ENCODE measurements at places on chromosomes 16 and 17.

DNA sequence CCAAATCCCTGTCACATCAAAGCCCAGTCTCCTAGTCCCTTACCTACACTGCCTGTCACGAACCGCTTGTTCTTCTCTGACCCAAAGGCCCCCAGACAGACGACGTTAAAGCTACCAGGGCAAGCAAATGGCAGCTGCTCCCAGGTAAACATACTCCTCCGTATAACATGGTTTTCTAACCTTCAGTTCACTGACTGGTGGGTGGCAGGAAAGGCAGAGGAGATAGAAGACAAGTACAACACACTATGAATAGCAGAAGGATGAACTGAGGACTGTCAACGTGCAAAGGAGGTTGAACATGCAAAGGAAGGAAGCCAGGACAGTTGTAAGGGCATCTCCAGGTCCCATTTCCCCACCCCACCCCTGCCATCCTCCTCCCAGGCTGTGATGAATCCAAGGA, 449.8 kb downstream of the SHISA9 start:
- no peak for DNase-seq

DNA sequence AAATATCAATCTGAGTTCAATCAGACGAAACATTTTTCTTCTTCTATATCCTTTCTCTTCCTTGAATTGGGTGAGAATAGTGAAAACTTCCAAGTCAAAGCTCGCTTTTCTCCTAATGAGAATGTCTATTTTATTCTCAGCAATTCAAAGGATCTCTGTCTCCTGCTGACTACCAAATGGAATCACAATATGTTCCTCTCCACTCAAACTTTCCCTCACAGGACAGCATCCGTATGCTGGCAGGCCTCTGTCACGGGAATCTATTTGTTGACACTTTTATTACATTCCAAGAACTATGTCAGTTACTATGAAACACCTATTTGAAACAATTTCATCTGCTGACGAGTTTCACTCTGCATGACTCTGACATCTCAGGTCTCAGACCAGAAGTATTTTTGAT, 1196.6 kb downstream of the CDH11 start:
- DNase-seq: no peak

- no peak for DNase-seq
Observed at GRCh38 chr16:71214746-71215381, 15.7 kb downstream of the HYDIN start.

GRCh38 chr17:74303305-74303704, 22.7 kb upstream of the KIF19 start:
- DNase-seq: no peak

DNA sequence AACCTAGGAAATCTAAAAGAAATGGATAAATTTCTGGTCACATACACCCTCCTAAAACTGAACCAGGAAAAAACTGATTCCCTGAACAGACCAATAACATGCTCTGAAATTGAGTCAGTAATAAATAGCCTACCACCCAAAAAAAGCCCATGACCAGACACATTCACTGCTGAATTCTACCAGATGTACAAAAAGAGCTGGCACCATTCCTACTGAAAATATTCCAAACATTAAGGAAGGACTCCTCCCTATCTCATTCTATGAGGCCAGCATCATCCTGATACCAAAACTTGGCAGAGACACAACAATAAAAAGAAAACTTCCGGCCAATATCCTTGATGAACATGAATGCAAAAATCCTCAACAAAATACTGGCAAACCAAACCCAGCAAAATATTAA, 52.9 kb downstream of the TTC19 start:
- DNase-seq: no peak

- DNase-seq: no peak
Observed at GRCh38 chr17:43570518-43570928, 24.4 kb upstream of the ETV4 start.

DNA sequence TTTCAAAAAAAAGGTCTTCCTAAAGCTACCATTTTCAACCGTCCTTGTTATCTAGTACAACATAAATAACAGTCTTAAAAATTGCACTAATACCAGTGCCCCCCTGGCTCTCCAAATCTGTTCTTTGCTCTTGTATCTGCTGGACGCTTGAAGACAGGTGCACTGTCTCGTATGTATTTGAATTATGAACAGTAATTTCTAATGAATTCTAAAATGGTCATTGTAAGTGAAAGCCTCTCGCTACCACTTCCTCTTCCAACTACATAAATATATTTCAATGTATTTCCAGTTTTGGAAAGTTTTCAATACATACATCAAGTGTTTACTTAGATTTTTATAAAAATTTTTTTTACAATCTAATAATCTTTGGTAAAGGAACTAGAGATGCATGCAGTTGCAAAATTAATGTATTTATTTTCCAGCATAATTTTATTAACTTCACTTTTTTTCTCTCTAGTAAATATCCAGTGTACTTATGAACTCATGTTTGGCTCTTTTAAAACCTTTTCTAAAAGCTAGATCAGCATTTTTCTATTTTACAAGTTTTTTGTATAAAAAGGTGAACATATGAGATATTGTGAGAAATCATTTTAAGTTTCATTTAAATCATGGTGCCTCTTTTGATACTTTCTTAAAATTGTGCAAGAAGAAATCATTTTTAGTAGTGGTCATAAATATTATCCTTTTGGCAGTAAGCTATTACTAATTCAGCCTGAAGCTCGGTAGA, 31.0 kb downstream of the ERCC4 start:
- DNase-seq: no peak

- DNase-seq: no peak
Observed at GRCh38 chr17:28385037-28385400, 13.5 kb downstream of the SARM1 start.

DNA sequence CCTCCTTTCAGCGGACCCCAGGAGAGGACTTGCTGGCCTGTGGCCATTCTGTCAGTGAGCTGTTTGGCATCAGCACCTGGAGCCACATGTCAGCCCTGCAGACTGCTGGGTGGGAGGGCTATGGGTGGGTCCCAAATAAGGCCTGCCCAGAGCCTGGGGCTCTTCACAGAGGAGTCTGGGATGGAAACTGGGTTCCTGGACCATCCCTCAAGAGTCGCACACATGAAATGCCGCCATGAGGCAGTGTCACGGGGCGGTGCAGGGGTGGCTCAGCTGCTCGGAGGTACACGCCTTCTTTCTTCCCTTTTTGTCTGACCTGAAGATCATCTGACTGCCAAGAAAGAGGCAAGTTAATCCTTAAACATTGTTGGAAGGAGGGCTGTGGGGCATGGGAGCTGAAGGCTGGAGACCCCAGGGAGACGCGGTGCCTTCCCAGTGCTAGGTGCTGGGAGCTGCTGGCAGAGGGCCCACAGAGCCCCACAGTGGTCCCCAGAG, 14.8 kb downstream of the MPRIP start:
- no peak for DNase-seq

DNA sequence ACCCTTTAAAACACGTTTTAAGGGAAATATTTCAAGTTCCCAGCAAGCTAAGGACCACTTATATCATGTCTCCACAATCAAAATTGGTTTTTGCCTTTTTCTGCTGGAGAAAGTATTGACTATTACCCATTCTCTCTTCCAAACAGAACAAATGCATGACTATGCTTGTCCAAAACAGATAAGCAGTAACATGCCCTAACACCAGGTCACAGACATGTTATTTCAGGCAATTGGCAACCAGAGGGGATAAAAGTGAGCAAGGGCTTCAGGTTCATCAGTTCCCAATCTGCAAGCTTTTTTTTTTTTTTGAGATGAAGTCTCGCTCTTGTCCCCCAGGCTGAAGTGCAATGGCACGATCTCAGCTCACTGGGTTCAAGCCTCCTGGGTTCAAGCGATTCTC, 15.0 kb downstream of the SKA2 start:
- DNase-seq: no peak

- no peak for DNase-seq
Observed at GRCh38 chr17:71237903-71238538, 882.8 kb upstream of the SOX9 start.

- DNase-seq: no peak
Observed at GRCh38 chr17:57296231-57296630, 39.9 kb downstream of the MSI2 start.

GRCh38 chr17:71024172-71024571, 854.8 kb downstream of the KCNJ2 start:
- DNase-seq: no peak

DNA sequence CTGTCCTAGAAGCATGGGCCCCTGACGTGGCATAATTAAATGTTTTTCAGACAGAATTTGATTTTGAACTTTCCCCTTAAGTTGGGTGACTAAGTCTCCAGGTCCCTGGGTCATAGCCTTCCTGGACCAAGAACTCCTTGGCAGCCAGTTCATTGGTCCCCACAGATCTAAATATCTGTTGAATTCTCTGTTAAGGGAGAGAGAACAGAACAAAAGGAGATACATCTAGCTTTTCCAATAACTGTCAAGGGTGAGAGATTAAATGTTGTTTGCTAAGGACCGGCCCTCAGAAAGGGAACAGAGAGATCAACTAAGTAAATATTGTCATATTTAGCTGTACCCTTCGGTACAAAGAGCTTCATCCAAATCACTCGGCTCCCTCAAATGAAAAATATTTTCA, 78.2 kb upstream of the NOL11 start:
- DNase-seq: no peak

DNA sequence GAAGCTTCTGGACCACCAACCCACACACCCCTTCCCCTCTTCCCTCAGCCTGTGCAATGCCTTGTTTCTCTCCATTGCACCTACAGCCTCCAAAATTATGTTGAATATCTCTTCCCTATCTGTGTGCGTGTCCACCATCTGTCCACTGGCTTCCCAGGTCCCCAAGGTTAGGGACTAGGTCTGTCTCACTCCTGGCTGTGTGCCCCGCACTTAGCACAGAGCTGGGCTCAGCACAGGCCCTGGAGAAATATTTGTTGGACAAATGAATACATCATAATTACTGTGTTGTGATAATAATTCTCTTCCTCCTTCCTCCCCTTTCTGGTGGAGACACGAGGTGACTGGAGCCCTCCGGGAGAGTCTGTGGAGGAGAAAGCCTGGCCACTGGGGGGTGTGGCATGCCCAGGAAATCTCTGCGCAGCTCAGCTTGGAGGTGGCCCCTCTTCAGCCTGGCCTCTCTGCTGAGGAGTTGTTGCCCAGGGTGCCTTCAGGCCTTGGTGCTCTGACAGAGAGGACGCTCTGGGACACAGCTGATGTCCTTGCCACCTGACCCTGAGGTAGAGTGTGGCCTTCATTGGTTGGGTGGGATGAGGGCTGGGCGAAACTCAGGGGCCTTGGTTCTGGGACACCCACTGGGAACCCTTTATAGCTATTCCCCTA, 3.3 kb upstream of the BRD7 start:
- DNase-seq: no peak

DNA sequence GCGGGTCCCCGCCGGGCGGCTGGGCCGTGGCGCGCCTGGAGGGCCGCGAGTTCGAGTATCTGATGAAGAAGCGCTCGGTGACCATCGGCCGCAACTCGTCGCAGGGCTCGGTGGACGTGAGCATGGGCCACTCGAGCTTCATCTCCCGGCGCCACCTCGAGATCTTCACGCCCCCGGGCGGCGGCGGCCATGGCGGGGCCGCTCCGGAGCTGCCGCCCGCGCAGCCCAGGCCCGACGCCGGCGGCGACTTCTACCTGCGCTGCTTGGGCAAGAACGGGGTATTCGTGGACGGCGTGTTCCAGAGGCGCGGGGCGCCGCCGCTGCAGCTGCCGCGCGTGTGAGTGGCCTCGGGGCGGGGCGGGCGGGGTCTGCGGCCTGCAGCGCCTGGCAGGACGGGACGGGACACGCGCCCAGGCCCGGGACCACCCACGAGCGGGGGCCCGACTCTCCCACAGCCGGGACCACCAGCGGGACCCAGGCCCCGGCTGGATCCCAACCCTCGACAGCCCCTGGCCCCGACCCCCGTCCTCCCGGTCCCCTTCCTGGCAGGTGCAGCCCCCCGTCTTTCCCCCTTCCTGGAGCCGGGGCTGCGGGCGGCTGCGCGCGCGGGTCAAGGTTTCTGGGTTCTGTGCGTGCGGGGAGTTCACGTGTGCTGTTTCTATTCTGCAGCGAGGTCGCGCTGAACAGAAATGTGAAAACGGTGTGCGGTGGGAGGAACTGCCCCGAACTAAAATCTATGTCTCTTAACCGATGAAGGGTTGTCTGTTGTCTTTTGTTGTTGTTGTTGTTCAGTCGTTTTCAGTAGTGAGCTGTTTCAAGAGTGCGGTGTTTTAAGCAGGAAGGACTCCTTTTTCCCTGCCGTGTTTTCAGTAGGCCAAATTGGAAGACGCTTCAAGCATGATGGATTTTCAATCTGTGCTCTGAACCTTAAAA, 705 bp downstream of the FOXK2 start:
- DNase-seq: no peak

GRCh38 chr17:67443931-67444595, 67.0 kb downstream of the PITPNC1 start:
- DNase-seq: no peak

- DNase-seq: no peak
Observed at GRCh38 chr17:82416771-82417170, 1.4 kb upstream of the HEXD start.

DNA sequence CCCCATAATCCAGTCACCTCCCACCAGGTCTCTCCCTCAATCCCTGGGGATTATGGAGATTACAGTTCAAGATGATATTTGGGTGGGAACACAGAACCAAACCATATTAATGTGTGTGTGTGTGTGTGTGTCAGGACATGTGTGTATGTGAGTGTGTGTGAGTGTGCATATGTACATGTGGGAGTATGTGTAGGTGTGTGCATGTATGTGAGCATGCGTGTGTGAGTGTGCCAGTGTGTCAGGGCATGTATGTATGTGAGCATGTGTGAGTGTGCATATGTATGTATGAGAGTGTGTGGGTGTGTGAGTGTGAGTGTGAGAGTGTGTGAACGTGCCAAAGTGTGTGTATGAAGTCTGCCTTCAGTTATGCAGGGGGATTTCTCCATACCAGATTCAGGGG, 37.8 kb downstream of the RGS9 start:
- DNase-seq: no peak

DNA sequence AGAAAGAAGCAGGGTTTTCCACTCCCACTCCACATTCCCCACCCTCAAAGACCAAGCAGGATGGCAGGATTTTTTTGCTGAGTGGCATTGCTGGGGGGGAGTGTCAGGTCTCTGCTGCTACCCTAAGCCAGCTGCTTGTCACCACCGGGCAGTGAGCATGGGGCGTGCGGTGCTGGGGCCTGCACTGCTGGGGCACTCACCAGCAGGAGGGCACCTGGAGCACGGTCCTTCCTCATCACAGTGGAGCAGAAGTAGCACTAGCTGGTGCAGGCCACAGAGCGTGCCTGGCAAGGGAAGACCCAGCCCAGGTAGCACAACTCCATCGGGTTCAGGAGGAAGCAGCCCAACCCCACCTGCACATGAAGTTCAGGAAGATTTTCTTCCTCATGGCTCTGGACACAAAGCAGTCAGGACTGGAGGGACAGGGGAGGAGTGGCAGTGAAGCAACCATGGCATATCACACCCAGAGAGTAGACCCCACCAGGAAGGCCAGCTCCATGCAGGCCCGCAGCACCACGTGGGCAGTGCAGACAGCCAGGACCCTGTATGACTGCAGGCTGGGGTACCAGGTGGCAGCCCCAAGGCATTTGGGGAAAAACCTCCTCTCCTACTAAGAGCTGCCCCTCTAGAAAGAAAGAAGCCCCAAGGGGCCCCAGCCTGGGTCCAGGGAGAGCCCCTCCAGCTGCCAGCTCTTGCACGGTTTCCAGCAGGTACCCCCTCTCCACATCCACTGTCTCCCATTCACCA, 16.7 kb upstream of the MYO18A start:
- DNase-seq: no peak

Data from stimulated activated CD4-positive, alpha-beta T cell treated with anti-CD3 and anti-CD28 coated beads, Interleukin-1b, Interleukin-23, amount 100 ng/mL, for 1 hour (primary cell).